ENCODE measurements at places on chromosomes 4 and X.

- no peak for DNase-seq
Observed at GRCh38 chrX:15745179-15745578, 7.1 kb downstream of the CA5B start.

GRCh38 chrX:105837232-105837631 lies 14.9 kb downstream of the NRK start:
- DNase-seq: no peak

DNA sequence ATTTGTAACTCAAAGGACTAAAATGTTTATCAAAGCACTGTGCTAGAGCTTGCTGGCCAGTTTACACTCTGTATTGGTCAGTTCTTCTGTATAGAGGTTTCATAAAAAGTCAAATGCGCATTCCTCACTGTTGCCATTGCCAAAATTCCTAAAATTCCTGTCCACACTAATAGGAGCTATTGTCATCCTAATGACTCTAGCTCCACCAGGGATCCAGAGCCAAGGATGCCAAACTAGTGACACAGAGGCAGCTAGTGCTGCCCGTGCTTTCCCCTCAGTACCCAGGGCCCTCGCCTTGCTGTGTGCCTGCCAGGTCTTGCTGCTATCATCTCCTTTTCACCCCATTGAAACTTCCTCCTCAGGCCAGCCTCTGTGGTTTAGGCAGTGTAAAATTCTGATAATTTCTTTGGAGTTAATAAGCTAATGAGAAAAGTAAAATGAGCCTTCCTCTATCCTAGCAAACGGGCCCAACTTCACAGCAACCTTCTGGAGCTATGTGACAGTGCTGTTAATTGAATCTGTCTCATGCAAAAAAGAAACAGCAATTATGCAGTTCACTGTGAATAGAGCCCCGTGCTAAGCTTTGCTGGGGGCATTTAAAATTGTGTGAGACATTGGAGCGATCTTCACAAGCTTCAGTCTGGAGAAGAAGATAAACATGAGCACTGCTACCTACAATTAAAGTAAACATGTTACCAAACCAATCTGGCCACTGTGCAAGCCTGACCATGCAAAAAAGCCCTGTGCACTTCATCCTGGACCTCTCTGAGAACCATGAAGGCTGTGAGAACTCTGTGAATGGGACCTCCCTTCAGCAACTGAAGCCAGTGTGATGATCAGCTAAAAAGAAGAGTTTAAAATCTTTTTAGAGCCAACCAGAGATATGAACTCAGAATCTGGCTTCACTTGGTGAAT lies 43.1 kb upstream of the FGF2 start:
- DNase-seq: no peak

- no peak for DNase-seq
Observed at GRCh38 chrX:136961594-136962135, 72.1 kb downstream of the GPR101 start.

- DNase-seq: no peak
Observed at GRCh38 chr4:57080781-57081650, 29.2 kb downstream of the IGFBP7 start.

DNA sequence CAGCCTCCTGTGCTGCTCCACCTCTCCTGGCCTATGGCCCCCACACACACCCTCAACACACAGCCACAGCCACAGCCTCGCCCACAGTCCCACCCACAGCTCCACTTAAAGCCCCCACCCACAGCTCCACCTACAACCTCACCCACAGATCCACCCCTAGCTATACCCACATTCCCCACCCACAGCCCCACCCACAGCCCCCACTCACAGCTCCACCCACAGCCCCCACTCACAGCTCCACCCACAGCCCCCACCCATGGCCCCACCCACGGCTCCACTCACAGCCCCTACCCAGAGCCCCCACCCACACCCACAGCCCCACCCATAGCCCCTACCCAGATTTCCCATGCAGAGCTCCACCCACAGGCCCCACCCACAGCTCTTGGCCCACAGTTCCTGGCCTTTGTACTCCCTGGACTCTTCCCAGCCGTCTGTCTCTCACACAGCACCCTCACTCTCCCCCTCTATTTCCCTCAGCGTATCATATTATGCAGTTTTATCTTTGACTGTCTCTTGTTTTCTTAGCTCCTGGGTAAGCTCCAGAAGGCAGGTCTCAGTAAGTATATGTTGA lies 322.5 kb downstream of the EVC2 start:
- no peak for DNase-seq

DNA sequence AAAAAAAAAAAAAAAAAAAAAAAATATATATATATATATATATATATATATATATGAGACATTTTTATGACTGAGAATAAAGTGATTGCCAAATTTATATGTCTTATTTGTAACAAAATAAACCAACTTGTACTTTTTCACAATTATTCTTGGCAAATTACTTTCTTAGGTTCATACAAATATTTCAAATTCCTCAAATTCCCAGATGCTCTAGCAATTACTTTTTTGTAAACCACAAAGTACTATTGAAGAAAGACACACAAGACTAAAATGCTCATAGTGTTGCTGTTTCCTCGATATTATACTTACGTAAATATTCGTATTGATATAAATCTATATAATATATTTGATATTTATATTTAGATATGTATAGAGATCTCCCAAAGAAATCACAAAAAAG lies 390.0 kb downstream of the FAT4 start:
- DNase-seq: no peak

- DNase-seq: no peak
Observed at GRCh38 chr4:164700471-164700870, 53.5 kb upstream of the SMIM31 start.

GRCh38 chr4:184471881-184472613 lies 2.3 kb downstream of the IRF2 start:
- no peak for DNase-seq

DNA sequence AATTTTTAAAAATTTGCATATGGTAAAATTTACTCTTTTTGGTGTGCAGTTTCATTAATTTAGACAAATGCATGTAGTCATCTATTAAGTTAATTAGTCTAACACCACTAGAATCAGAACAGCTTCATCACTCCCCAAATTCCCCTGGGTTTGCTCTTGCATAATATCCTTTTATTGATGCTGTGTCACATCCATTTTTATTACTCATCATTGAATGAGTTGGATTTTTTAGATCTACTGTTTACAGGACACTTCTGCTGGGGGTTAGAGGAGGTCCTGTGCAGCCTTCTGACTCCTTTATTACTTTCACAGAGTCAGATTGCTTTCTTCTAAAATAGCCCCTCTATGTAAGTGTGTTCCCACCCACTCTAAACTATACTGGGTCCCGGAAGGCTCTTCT lies 65.9 kb downstream of the MTHFD2L start:
- no peak for DNase-seq

- no peak for DNase-seq
Observed at GRCh38 chr4:143736861-143737260, 36.4 kb upstream of the FREM3 start.

DNA sequence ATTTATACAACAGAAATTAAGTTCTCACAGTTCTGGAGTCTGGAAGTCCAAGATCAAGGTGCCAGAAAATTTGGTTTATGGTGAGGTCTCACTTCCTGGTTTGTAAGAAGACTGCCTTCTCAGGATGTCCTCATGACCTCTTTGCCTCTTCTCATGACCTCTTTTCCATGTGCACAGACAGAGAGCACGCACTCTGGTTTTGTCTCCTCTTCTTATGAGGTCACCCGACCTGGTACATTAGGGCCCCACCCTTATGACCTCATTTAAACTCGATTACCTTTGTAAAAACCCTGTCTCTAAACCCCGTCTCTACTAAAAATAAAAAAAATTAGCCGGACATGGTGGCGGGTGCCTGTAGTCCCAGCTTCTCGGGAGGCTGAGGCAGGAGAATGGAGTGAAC lies 155.9 kb downstream of the KIT start:
- no peak for DNase-seq

- DNase-seq: no peak
Observed at GRCh38 chrX:8090906-8091305, 80.2 kb downstream of the VCX2 start.

GRCh38 chr4:152398060-152398459 lies 137.8 kb downstream of the FBXW7 start:
- DNase-seq: no peak

DNA sequence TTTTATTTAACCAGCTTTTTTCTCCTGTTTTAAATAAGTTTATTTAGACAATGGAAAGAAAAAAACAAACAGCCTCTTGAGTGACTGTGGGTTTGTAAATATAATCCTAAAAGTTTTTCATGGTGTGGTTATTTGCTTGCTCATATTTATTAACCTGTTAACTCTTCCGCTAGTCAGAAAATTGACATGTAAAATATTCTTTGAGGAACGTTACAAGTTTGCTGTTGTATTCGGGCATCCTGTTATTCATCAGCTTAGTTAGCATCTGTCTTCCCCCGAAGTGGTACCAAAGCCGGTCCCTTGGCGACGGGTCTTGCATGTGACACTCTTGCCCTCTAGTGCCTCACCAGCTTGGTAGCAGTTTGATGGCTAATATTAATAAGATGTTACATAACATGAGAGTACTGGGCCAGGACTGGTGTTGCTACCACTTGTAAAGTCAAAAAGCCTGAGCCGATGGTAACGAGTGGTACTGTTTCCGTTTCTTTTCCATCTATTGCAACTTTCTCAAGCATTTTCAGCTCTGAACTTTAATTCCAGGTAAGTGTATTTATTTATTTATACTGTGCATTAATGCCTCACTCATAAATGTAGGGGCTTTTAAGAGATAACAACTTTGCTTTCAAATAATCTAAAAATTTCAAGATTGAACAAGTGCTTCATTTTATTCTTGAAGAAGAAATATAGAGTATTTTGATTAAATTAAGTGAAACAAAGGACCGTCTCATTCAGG lies at the start of gene NDST3:
TSS of gene NDST3 (plus strand) at position 434 of the 733 bp plus-strand sequence. CDS start 19,425 bp downstream, outside the sequence.
- no peak for DNase-seq

DNA sequence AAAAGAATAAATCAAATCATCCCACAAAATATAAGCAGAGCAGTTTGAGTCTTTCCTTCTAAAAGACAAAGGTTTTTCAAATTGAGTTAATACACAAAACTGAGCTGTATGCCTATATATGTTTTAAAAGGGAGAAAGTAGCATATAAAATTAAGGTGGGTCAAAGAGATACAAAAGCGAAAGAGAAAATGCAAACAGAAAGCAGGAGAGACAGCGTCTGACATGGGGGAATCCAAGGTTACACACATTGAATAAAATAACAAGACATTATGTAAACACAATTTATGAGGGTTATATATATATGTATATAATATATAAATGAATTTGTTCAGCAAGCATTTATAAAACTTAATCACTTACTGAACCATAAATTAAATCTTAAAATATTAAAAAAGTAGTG lies 276.1 kb upstream of the LCORL start:
- DNase-seq: no peak

GRCh38 chrX:21398426-21398825 lies 24.2 kb downstream of the CNKSR2 start:
- no peak for DNase-seq

GRCh38 chrX:78046362-78046761 lies 57.7 kb upstream of the PGK1 start:
- DNase-seq: no peak

GRCh38 chr4:158065176-158065575 lies 107.6 kb downstream of the GASK1B start:
- no peak for DNase-seq

DNA sequence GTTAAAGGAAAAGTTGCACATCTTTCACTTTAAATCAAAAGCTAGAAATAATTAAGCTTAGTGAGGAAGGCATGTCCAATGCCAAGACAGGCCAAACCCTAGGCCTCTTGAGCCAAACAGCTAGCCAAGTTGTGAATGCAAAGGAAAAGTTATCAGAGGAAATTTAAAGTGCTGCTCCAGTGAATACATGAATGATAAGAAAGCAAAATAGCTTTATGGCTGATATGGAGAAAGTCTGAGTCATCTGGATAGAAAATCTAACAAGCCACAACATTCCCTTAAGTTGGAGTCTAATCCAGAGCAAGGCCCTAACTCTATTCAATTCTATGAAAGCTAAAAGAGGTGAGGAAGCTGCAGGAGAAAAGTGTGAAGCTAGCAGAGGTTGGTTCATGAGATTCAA lies 23.8 kb downstream of the NPFFR2 start:
- DNase-seq: no peak

DNA sequence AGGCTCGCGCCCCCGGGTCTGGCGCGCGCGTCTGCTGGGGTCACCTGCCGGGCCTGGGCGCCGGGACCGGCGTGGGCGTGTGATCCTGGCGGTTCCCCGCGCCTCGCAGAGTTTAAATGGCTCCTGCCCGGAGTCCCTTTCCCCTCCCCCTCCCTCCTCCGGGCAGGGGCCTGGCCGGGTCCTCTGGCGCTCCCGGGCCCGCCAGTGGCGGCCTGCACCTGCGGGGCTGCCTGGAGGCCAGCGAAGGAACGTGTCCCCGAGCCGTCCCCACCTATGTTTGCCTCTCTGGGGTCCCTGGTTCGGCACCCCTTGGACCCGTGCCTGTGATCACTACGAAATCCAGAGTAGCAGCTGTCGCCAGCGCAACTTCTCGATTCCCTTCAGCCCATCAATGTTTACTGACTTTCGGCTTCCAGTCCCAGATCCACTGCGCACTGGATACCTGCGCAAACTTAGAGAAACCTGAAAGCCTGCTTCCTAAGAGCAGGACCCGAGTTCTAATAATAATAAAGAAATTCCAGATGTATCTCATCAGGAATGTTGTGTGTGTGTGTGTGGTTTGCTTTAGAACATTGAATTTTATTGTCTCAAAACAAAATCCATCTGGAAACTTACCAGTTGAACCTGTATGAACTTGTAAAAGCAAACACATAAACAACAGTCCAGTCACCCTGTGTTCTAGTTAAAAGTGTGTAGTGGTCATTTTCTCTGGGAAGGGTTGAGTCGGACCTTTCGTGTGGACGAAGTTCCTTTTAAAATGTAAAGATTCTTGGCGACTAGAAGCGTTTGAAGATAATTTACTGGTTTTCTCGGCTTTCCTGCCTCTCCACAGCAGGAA lies 788 bp downstream of the SHROOM2 start:
- no peak for DNase-seq

GRCh38 chr4:3213106-3213425 lies 35.9 kb upstream of the MSANTD1 start:
- no peak for DNase-seq
